GM23338 (cell line): ENCODE measurements at places on chromosomes 6 and 20.

GRCh38 chr20:63472862-63473390, 471 bp upstream of the KCNQ2 start:
- no peaks in the 10 kb centered on the region for H3K27me3 ChIP-seq
- no peak overlapping the region for H3K4me3 ChIP-seq
- no peaks in the 10 kb centered on the region for H3K36me3 ChIP-seq
- H3K27ac ChIP-seq, result no peak overlapping the region
- DNase-seq, result no peak

DNA sequence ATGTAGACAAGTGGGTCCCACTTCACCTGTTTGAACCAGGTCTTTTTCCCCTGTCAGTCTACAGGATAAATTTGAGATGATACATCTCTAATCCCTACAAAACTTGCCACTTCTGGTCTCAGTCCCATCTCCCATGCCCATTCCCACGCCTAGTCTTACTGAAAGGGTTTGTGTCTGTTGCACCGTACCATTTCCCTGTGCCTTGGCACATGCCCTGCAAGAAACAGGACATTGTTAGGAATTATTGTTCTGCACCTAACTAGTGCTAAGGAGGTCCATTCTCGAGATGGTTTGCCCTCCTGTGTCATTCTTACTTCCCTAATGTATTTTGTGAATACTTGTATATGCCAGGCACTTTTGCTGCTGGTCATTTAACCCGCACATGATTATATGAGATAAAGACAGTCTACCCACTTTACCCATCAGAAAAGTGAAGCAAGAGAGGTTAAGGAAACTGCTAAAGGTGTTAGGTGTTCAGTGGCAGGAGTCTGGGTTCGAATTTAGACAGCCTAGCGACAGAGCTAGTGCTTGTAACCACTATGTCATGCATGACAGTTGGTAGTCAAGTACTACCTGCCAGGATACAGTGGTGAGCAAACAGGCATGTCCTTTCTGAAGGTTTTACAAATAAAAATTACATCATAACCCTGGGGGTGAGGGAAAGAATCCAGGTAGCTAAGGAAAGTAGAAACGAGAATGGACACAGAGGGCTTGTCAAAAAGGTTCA, 12.7 kb downstream of the FAM217A start:
- DNase-seq, result no peak
- H3K27me3 ChIP-seq, result no peaks in the 10 kb centered on the region
- no peak overlapping the region for H3K27ac ChIP-seq
- H3K4me3 ChIP-seq, result no peak overlapping the region
- peaks cover 25% of the 10 kb centered on the region; the same call in 1 of the 2 replicates for H3K36me3 ChIP-seq

DNA sequence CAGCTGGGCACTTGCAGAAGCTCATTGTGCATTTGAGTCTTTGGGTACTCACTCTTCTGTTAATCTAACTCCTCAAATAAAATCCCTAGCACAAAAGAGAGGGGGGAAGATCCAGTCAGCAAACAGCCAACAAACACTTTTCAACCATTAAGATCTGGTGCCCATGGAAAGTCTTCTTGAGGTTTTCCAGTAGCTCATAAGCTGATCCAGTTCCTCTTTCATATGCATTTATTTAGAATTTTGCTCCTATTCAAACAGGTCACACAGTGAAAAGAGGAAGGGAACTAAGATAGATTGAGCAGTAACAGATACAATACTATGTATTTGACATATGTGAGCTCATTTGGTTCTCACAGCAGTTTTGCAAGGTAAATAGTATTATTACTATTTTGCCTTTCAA, 38.6 kb downstream of the HLA-DPB1 start:
- H3K36me3 ChIP-seq, result no peaks in the 10 kb centered on the region
- H3K4me3 ChIP-seq, result no peak overlapping the region
- H3K4me1 ChIP-seq, result peaks cover 21% of the 10 kb centered on the region
- no peaks in the 10 kb centered on the region for H3K27me3 ChIP-seq
- no peak overlapping the region for H3K27ac ChIP-seq
- no peak for DNase-seq

GRCh38 chr6:32375739-32376529, 4.2 kb upstream of the TSBP1 start:
- DNase-seq, result no peak
- H3K27ac ChIP-seq, result no peak overlapping the region
- H3K4me1 ChIP-seq, result no peaks in the 10 kb centered on the region
- H3K4me3 ChIP-seq, result no peak overlapping the region

DNA sequence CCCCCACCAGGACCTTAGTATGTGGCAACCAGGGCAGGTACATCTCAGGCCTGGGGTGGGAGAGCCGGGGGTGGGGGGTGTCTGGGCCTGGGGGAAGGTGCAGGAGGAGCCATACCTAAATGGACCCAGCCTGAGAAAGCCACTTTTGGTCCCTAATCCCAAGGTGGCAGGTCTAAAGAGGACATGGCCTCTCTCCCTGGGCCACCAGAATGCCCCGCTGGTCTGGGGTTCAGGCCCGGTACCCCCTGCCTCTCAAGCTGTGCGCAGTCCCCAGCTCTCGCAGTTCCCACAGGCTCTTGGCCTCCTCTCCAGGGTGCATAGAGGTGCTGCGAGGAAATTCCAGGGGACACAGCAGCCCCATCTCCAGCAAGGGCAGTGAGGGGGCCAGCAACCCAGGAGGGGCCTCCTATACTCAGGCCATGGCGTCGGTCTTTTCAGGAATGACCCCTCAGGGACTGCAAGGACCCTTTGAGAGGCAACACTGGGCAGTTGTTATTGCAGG, 1.1 kb upstream of the AVP start:
- H3K36me3 ChIP-seq, result no peaks in the 10 kb centered on the region
- DNase-seq, result no peak
- H3K4me1 ChIP-seq, result peaks cover 4% of the 10 kb centered on the region; the same call in 1 of the 2 replicates
- H3K4me3 ChIP-seq, result no peak overlapping the region
- H3K27ac ChIP-seq, result no peak overlapping the region

DNA sequence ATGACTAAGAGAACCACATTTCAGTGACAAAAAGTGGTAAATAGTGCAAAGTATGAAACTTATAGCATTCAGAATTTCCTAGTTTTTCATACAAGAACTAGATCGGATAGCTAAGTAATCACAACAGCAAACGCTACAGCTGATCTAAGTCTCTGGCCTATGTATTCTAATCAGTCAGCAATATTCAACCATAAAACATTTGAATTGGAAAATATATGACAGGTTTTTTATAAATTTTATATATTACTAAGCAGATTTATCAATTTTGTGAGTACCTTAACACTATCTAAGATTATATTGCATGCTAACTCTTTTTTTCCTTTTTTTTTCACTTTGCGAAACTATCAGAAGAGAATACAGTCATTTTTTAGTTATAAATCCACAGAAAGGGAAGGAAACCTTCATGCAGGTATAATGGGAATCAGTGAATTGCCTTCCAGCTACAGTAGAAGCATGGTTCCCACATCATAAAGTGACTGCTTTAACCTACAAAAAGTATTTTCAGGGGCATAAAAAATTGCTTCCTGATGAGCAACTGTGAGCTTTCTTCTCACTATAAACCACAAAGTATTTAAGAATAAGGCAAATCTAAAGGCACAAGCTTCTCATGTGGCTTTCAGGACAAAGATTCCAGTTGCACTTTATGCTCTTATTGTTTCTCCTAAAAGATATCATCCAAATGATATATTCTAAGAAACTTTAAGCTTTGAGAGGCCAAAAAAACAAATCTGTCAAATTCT, 74.0 kb upstream of the GJE1 start:
- DNase-seq, result no peak
- H3K4me1 ChIP-seq, result no peaks in the 10 kb centered on the region
- no peaks in the 10 kb centered on the region for H3K27me3 ChIP-seq
- no peak overlapping the region for H3K27ac ChIP-seq

DNA sequence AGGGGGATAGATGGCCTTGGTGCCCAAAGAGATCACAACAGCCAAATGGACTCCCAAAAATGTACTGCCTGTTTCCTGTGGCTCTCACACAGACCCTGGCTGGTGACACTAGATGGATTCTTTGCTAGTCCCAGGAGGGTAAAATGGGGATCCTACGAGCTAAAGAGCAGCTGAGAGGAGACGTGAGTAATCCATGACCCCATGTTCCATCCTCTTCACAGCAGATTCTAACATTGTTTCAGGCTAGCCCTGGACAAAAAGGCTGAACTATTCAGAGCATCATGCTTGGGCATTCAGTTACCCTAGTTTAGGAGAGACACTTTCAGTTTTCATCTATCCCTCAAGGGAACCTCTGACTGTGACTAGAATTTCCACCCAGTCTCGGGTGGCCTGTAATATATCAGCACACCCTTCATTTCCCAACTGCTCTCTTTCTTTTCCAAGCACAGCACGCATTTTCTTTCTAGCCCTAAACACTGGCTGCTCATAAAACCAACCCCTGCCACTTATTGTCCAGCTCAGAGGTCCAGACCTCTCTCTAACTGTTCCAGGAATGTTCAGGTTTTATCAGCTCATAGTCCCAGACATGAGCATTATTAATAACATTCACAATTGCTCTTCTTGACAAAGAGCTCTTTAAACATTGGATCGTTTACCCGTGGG, 48.5 kb downstream of the SLC22A1 start:
- no peak overlapping the region for H3K27ac ChIP-seq
- H3K27me3 ChIP-seq, result no peaks in the 10 kb centered on the region
- no peak overlapping the region for H3K4me3 ChIP-seq
- H3K4me1 ChIP-seq, result peaks cover 7% of the 10 kb centered on the region; the same call in 1 of the 2 replicates

GRCh38 chr6:143432588-143432987, 17.9 kb downstream of the ADAT2 start:
- no peak for DNase-seq
- no peak overlapping the region for H3K27ac ChIP-seq
- no peak overlapping the region for H3K4me3 ChIP-seq

- H3K27me3 ChIP-seq, result no peaks in the 10 kb centered on the region
- peak; percentile 77 for DNase-seq
- H3K27ac ChIP-seq, result peak overlapping the region; percentile 12; the same call in 1 of the 2 replicates
- peaks cover 62% of the 10 kb centered on the region for H3K4me1 ChIP-seq
- no peaks in the 10 kb centered on the region for H3K36me3 ChIP-seq
Observed at GRCh38 chr6:4925580-4925979, 78.3 kb downstream of the RPP40 start.

DNA sequence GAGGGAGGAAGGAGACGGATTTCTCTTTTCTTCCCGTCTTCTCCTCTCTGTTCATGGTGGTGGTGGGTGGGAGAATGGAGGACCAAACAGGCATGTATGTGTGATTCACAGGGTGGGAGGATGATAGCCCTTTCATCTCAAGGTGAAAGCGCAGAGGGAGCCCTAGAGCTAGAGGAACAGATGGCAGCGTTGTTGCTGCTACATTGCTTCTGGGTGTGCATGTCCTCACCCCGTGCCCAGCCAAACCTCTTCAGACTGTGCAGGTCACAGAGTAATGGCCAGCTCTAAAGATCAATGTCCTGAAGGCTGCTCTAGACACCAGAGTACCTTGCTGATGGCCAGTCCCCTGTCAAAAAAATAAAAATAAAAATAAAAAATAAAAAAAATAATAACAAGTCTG, 301.8 kb downstream of the TBC1D7 start:
- H3K27me3 ChIP-seq, result no peaks in the 10 kb centered on the region
- H3K36me3 ChIP-seq, result no peaks in the 10 kb centered on the region
- peak; percentile 37 for DNase-seq
- no peak overlapping the region for H3K4me3 ChIP-seq
- H3K4me1 ChIP-seq, result no peaks in the 10 kb centered on the region

- no peak for DNase-seq
- H3K4me3 ChIP-seq, result no peak overlapping the region
- no peaks in the 10 kb centered on the region for H3K27me3 ChIP-seq
- peaks cover 12% of the 10 kb centered on the region; the same call in 1 of the 2 replicates for H3K4me1 ChIP-seq
- H3K27ac ChIP-seq, result no peak overlapping the region
Observed at GRCh38 chr6:52610011-52610410, 33.2 kb upstream of the TRAM2 start.

DNA sequence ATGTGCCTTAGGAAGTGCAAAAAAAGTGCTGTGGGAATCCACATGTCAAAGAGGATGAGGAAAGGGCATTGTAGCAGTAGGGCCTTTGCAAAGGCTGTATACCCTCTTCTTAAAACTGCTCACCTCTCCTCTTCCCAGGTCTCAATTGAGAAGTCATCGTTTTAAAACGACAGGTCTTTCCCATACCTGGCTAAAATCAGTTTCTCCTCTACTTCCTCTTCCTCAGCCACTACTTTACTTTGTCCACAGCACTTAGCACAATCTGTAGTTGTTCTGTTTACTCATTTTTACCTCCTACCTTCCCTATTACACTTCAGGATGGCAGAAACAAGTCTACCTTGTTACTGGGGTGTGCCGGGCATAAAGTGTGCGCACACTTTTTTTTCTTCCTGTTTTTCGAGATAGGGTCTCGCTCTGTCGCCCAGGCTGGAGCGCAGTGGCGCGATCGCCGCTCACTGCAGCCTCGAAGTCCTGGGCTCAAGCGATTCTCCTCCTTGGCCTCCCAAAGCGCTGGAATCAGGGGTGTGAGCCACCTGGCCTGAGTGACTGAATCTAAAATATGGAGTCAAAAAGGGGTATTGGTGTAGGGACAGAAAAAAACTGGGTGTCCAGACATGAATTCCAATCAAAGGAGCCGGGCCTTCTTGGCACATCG, 9.8 kb upstream of the ELOVL5 start:
- H3K27me3 ChIP-seq, result 0 out of 2 replicates have a peak, but pooled peaks cover 4% of the 10 kb centered on the region
- peak overlapping the region; percentile 52; the same call in 1 of the 2 replicates for H3K27ac ChIP-seq
- no peak for DNase-seq
- peaks cover 16% of the 10 kb centered on the region for H3K4me1 ChIP-seq
- peak overlapping the region; percentile 61 for H3K4me3 ChIP-seq
